Left forelimb (tissue), 1 donor: ENCODE measurements at places on chromosomes 12 and 14.

DNA sequence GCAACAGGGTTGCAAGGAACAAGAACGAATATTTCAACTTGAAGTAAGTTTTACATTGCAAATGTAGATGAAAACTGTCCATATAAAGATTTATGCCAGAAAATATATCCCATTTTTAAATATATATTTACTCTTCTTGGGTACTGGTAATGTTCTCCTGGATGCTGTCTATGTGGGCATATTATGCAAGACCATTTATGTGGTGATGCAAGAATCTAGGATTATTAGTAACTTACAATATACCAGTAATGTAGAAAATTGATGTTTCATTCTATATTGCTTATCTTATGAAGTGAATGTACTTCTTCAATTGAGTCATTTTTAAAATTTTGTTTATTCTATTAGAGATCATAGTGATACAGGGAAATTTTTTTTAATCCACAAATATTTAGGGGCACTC lies 25.1 kb downstream of the FGFR1OP2 start:
- DNase-seq: no peak

DNA sequence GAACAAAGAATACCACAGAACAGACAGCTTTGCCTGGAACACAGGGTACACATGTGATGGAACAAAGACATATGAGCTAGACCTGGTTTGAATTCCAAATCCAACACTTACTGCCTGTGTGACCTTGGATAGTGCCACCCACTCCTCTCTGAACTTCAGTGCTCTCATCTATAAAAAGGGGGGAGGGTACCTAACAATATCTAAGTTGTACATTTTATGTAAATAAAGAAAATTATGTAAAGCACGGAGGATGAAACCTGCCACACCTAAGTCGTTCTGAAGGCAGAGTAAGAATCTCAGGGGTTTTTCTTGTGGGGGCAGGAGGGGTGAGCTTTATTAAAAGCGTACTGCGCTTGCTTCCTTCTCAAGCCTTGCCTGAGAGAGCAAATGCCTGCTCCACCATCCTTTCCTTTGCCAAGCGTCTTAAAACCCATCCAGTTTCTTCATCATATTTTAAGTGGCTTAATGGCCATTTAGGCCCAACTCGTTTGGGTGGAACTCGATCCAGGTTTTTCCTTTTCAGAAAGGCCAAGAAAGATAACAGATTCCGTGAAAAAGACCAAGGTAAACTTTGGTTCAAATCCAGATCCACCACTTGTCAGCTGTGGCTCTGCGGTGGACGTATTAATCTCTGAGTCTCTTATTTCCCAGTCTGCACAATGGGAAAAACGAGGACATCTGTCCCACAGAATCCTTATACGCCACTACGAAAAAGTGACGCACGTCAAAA lies 946 bp downstream of the DDX24 start:
- DNase-seq: no peak

- DNase-seq: no peak
Measured at GRCh38 chr12:74770552-74770951, 232.9 kb downstream of the ATXN7L3B start.

DNA sequence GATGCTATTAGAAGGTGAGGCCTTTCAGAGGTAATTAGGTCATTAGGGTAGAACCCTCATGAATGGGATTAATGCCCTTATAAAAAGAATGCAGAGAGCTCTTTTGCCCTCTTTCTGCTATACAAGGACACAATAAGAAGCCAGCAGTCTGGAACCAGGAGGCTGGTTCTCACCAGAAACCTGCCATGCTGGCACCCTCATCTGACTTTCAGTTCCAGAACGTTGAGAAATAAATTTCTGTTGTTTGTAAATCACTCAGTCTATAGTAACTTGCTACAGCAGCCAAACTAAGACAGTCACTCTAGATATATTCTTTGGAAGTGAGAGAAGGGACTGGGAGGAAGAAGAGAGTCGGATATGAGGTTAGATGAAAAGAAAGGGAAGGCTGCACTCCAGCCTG lies 125.0 kb upstream of the MYF6 start:
- no peak for DNase-seq

- no peak for DNase-seq
Measured at GRCh38 chr12:70059373-70059772, 183.9 kb upstream of the CNOT2 start.

DNA sequence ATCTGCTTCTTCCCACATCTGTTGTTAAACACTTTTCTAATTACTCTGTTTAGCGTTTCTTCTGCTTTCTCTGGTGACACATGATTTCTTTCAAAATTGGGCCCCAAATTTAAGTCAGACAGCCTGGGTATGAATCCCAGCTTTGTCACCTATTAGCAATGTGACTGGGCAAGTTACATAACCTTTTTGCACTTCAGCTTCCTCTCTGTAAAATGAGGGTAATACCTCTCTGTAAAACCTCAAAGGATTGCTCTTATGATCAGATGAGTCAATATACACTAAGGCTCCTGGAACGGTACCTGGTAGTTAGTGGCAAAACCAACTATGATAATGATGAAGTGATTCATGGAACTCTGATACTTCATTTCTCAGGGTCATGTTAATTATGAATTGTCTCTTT lies 33.0 kb downstream of the E2F7 start:
- DNase-seq: no peak

GRCh38 chr12:41362510-41362909 lies 174.4 kb downstream of the PDZRN4 start:
- no peak for DNase-seq

DNA sequence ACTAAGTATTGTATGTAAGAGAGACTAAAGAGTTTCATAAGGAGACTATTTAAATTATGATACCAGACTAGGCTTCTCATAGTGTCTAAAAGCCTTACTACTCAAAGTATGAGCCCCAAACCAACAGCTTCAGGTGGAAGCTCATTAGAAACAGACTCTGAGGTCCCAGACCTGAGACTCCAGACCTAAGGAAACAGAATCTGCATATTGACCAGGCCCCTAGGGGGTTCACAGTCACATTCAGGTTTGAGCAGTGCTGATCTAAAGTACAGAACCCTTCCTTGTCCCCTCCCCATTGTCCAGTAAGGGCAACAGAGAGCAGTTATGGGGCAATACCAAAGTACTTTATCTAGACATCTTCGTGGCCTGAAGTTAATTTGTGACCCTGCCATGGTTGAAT lies 87.7 kb downstream of the SSPN start:
- DNase-seq: no peak

DNA sequence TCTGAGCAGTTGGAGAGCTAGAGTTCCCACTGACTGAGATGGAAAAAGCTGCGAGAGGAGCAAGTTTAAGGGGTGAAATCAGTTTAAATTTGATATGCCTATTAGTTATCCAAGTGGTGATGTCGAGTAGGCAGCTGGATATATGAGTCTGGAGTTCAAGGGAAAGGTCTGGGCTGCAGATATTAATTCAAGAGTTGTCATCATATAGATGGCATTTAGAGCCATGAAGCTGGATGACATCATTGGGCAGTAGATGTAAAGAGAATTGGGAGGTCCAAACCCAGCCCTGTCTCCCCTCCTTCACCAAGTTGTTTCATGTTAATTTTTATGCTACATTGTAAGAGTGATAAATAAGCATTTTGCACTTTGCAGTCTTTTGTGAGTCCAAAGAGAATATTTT lies 898.1 kb downstream of the GALC start:
- DNase-seq: no peak

DNA sequence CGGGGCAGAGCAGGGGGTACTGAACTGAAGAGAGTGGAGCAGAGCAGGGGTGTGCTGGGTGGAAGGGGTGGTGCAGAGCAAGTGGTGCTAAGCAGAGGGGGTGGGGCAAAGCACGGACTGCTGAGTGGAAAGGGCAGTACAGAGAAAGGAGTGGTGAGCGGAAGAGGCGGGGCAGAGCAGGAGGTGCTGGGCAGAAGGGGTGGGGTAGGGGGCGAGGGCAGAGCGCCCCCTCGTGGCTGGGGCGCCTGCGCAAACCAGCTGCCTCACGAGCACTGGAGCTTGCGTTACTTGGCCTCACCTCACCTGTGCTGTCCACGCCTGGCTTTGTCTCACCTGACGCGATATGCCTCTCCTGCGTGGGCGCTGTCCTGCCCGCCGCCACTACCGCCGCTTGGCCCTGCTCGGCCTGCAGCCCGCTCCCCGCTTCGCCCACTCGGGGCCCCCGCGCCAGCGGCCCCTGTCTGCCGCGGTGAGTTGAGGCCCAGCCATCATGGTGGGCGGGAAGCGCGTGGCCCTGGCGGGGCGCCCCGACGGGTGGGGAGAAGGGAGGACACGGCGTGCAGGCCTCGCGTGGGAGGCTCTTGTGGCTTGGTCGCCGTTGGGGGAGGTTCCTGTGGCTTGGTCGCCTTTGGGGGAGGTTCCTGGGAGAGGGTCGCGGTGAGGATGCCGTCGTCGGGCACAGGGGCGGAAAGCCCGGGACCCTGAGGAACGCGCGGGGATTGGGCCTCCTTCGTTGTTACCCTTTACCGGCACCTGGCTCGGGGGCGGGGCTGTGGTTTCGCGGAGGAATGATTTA lies at the start of gene COX8C:
Gene COX8C, plus strand, starts transcription at position 257 of the 796 bp plus-strand sequence. Its CDS starts 87 bp downstream, at position 344.
- no peak for DNase-seq

DNA sequence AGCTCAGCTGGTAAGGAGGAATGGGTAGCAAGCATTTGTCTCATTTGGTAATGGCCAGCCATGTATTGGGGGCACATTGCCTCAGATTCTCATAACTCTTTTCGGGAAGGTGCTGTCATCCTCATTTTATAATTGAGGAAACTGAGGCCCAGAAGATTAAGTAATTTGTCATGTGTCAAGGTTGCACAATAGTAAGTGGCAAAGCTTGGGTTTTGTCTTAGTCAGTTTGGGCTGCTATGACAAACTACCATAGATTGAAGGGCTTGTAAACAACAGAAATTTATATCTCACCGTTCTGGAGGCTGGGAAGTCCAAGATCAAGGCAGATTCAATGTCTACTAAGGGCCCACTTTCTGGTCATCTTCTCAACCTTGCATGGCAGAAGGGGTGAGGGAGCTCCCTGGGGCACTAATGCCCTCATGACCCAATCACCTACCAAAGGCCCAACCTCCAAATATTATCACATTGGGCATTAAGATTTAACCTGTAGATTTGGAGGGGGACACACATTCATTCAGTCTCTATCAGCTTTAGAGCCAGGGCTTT lies 99.6 kb downstream of the SRGAP1 start:
- no peak for DNase-seq

GRCh38 chr12:69247268-69248018 lies 8.1 kb downstream of the CPSF6 start:
- no peak for DNase-seq

GRCh38 chr12:92624236-92624635 lies 78.6 kb upstream of the PLEKHG7 start:
- DNase-seq: no peak
